Placental pericyte (primary cell): ENCODE measurements at places on chromosomes 5 and 9. TPM values are rescaled to one million over a fixed set of nuclear protein-coding genes. Genes with fewer than 3 reads are reported as not detected.

Gene LECT2
- not detected in 2 replicates for total RNA-seq

Gene PDE4D
- total RNA-seq = 26.2 and 45.1 TPM in 2 replicates

Gene TAF11L10
- total RNA-seq = not detected in 2 replicates

Gene PCDHAC1
- under 0.01 TPM in 1 of 2 replicates, not detected in the other for total RNA-seq

Gene RANBP3L
- total RNA-seq = under 0.01 TPM in 1 of 2 replicates, not detected in the other

Gene CDC25C
- 0.44 and 13.3 TPM in 2 replicates for total RNA-seq

Gene ORM2
- not detected in 2 replicates for total RNA-seq

Gene TAF11L13
- total RNA-seq = not detected in 2 replicates

Gene TLR4
- 2.0 and 6.3 TPM in 2 replicates for total RNA-seq

Gene PCDHB6
- total RNA-seq = under 0.01 and 0.14 TPM in 2 replicates
